Tibial nerve (tissue), 4 donors: ENCODE measurements at places on chromosomes 7 and 10. TPM values are rescaled to one million over a fixed set of nuclear protein-coding genes. Genes with fewer than 3 reads are reported as not detected.

DNA sequence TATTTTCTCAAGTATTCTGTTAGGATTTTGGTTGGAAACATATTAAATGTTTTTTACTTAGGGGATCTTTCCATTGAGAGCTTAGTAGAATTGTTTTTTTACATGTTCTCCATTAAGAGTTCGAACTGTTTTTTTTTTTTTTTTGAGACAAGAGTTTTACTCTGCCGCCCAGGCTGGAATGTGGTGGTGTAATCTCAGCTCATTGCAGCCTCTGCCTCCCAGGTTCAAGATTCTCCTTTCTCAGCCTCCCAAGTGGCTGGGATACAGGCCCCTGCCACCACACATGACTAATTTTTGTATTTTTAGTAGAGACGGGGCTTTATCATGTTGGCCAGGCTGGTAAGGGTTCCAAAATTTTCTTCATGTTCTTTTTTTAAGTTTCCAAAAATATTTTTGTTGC is 33.2 kb downstream of the MPLKIP start:
- DNase-seq, result no peak

- DNase-seq, result no peak
Measured at GRCh38 chr7:121336579-121336978, 7.8 kb downstream of the WNT16 start.

GRCh38 chr7:124457841-124458240 is 307.8 kb downstream of the GPR37 start:
- no peak for DNase-seq

DNA sequence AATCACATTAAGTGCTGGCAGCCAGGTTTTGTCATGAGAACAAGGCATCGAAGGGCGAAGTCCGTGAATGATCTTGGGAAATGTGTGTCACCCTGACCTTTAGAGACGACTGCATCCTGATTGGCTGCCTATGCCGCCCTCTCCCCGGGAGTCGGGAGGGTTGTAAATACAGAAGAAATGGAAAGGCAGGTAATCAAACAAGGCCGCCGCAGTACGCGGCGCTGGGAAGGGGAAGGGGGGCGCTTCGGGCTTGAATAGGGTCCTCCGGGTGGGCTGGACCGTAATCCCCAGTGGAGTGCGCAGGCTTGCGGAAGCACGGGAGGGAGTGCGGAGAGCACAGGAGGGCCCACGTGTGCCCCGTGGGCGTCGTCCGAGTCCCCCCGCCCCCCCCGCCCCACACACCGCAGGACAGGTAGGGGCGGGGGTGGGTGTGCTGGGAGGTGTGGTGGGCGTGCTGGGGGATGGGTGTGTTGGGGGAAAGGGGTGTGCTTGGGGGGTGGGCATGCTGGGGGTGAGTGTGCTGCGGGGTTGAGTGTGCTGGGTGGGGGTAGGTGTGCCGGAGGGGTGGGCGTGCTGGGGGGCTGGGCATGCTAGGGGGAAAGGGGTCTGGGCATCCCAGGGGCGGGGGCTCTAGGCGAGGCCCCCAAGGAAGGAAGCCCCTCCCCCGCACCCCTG is 169.4 kb downstream of the ARHGAP12 start:
- DNase-seq, result peak; percentile 61

DNA sequence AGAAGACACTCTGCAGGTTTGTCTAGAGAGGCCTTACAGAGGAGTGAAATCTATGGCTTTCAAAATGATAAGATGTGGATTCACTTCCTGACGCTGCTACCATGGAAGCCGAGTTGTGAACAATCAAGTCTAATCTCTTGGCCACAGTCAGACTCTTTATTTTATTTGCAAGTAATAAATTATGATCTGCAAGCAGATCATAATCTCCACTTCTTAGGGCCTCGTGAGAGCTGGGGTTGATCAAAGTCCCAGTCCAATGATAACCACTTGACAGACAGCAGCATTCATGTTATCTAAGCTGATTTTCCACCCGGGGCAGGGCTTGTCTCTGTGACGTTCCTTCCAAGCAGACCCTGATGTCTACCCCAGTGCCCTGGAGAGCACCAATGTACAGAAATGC is 776.4 kb upstream of the AUTS2 start:
- no peak for DNase-seq

The MTG1 gene
- 32.6 TPM for total RNA-seq

- DNase-seq, result no peak
Measured at GRCh38 chr7:9945857-9946256, 1027.8 kb upstream of the PHF14 start.

The NOLC1 gene
- total RNA-seq, result 50.8 TPM

The SMARCD3 gene
- 55.5 TPM for total RNA-seq
